NCI-H1694 (cell line): ENCODE measurements at places on chromosomes 6 and 20.

DNA sequence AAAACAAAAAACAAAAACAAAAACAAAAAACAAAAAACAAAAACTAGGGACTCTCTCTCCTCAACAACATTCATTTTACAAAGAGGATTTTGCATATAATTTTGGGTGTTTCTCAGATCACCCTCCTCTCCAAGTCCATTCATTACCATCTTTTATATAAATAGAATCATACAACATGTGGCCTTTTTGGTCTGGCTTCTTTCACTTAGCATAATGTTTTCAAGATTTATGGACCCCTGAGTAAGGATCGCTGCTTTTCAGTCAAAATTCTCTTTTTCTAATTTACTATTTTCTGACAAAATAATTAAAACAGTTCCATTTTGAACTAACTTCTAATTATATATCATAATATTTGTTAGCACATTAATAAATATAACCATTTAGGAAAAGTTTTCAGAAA lies 94.8 kb downstream of the UBE3D start:
- DNase-seq = no peak

DNA sequence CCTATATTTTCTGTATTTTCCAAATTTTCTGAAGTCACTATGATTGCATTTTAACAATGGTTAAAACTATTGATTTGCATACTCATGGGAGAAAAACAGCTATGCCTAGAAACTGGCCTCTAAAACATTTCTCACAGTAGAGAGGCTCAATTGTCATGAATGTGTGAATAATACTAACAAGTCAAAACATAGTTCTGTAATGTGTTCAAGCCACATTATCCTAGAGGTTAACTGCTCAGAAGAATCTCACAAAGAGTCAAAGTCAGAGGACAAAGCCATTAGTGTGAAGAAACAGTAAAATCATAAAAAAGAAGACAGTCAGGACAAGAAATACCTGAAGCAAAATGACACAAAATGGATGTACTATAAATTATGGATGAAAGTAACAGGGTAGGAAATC lies 12.5 kb upstream of the ALDH8A1 start:
- no peak for DNase-seq

DNA sequence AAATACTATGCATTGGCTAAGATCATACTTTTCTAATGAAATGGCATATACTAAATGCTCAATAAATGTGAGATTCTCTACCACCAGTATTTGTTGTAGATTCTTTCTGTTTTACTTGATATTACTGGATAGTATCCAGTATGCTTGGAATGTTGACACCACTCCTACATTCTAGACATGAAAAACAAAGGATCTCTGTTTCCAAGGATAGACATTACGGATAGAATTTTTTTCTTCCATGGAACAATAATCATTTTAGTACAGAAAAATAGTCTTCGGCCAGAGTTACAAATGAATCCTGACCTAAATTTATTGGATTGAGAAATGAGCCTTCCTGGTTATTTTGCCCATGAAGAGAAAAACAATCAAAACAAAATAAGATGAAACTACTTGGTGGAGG lies 258.2 kb upstream of the NT5E start:
- no peak for DNase-seq

GRCh38 chr6:12296255-12296573 lies 6.1 kb downstream of the EDN1 start:
- no peak for DNase-seq

- no peak for DNase-seq
Observed at GRCh38 chr20:41927189-41927588, 309.0 kb upstream of the CHD6 start.

DNA sequence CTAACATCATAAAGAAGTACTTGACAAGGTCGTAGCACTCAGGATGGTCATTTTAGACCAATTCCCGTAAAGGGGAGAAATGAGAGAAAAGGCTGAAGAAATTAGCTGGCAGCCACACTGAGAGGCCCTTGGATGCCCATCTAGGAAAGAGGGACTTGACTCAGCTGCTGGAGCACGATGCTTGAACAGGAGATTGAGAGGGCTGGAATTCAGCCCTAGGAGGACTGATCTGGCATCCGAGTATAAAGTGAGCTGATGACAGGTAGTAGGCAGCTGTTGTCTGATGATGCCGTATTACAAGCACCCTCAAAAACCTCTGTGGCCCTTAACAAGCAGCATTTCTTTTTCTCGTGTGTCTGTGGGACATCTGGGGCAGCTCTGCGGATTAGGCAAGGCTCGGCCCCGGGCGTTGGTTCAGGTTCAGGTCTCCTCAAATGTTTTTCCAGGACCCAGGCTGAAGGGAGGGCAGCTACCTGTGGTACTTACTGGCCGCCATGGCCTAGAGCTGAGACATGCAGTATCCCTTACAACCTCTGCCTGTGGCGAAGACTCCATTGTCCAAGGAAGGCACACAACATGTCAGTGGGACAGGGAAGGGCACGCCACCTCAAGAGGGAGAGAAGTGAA lies 219.6 kb upstream of the SNX9 start:
- DNase-seq = no peak

DNA sequence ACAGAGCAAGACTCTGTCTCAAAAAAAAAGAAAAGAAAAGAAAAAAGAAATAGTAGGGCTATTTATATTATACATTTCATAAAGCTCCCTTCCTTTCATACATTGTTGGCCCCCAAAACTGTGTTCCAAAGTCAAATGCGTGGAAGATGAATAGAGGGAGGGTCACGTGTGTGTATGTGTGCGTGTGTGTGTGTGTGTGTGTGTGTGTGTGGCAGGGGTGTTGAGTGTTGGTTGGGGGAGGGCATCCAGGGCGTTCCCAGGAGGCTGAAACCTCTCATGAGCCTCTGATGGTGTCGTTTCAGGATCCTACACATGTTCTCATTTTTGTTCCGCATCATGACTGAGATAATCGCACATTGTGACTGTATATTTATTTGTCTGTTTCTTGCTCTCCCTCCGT lies 7.8 kb upstream of the BPIFB1 start:
- DNase-seq = no peak
